ENCODE measurements at places on chromosomes 5 and 9.

GRCh38 chr5:76199336-76200318, 116.4 kb downstream of the SV2C start:
- DNase-seq = no peak

DNA sequence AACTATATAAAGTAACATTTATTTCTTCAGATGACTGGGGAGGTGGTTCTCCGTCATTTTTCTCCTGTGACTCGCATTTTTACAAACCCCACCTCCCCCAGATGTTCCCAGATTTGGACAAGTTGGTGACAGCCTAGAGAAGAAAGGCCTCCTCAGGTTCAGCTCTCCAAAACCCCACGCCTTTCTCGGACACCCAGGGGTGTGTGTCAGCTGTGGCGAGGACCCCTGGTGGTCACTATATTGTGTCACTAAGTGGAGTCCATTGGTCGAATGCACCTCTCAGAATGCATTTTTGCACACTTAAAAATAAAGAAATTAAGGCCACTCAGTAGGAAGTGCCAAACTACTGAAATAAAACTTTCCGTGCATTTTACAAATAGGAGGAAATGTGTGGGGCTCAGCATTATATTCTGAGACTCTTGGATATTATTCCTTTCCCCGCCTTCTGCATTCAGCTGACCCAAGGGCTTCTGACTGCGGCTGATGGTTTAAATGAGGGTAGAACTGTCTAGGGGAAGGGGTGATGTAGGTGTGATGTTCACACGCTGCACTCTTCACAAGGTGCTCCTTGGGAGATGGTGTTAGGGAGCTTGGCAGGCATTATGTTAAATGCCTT, 47.6 kb downstream of the ACO1 start:
- DNase-seq = peak; percentile 20

DNA sequence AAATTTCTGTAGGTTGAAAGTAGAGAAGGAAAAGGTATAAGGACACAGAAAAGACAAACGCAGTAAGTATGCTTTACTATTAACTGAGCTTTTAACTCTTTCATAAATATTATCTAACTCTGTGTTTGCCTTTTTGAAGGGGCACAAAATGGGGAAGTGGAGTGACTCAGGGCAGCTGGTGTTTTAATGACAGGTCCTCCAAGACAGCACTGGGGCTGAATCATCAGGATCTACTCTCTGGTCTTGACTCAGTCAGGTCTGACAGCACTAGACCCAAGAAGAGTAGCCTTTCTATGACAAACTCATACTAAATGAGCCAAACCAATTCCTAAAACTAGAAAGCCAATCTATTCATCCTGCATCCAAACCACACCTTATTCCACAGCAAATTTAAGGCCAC, 102.2 kb downstream of the APTX start:
- no peak for DNase-seq

DNA sequence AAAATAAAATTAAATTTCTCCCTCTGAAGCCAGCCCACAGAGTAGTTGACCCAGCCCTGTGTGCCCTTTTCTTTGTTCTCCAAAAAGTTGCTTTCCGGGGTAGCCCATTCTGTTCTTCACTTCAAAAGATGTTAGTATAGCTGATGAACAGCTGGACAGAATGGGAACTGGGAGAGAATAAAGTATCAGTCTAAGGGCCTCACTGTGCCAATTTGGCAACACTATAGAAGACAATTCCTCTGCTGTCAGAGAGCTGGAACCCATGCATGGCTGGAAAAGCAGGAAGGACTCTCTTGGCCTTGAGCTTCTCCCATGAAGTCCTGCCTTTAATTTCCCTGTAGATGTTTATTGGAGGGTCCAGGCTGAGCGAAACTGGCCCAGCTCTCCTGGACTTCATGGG, 11.0 kb upstream of the TNFSF8 start:
- no peak for DNase-seq

DNA sequence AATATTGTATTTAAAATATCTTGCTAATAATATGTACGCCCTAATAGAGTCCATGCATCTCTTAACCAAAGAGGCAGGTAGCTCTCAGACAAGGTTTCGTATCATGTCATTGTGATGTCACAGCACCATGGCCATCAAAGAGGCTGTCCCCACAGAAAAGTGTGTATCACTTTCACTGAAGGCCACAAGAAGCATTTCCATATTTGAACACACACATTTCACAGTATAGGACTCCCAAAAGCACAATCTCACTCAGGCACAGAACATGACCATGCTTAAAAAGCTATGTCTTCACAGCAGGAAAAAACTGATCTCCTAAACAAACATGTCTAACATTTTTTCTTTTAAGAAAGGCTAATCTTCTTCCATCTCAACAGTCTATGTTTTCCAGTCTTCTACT, 133.8 kb downstream of the DENND1A start:
- DNase-seq = no peak

DNA sequence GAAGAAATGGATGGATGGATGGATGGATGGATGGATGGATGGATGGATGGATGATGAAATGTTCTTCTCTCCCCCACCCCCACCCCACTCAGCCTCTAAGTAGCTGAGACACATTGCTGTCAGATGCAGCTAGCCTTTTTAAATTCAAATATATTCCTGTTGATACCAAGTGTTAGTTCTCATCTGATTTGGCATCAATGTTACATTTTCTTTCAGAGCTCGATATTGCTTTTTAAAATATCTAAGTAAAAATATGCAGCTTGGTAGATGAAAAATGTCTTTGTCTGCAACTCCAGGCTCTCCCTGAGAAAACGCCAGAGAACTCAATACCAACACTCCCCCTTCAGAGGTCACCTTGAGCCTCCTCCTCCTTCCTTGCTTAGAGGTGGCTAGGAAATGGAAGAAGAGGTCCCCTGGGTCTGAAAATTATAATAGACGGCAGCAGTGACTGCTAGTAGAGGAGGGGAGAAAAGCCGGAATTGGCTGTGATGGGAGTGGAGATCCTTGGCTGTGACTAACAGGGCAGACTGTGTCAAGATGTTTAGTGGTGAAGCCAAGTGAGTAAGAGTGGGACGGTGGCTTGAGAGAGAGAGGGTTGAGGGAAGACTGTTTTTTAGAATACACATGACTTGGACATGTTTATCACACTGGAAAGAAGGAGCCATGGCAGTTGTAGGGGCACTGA, 156.0 kb downstream of the ZNF462 start:
- no peak for DNase-seq

- no peak for DNase-seq
Measured at GRCh38 chr5:168776070-168776469, 196.9 kb upstream of the PANK3 start.

- no peak for DNase-seq
Measured at GRCh38 chr5:111347021-111347420, 122.8 kb downstream of the CAMK4 start.

DNA sequence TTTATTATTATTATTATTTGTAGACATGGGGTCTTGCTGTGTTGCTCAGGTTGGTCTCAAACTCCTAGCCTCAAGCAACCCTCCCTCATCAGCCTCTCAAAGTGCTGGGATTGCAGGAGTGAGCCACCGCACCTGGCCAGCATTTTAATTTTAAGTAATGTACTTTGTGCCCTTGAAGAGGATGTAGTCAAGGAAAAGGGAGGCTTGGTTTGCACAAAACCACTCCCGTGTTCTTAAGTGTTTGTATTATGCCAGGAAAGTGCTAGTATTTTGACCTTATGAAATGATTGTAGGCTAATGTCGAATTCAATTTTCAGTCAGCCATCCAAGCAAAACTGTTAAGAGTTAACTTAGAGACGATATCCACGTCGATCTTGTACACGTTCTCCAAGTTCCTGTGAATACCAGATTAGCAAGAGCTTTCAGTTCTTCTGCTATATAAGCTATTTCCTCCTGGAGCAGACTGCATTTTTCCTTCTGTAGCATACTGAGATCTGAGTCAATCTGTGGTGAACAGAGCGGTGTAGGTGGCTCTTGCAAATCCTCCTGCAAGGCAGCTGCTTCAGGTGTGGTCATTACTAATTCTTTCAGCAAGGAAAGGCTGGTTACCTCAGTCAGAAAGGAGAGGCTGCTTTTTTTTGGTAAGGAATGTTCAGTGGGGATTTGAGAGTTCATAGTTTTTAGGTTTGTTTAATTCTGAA, 23.7 kb downstream of the CCDC171 start:
- DNase-seq = no peak

DNA sequence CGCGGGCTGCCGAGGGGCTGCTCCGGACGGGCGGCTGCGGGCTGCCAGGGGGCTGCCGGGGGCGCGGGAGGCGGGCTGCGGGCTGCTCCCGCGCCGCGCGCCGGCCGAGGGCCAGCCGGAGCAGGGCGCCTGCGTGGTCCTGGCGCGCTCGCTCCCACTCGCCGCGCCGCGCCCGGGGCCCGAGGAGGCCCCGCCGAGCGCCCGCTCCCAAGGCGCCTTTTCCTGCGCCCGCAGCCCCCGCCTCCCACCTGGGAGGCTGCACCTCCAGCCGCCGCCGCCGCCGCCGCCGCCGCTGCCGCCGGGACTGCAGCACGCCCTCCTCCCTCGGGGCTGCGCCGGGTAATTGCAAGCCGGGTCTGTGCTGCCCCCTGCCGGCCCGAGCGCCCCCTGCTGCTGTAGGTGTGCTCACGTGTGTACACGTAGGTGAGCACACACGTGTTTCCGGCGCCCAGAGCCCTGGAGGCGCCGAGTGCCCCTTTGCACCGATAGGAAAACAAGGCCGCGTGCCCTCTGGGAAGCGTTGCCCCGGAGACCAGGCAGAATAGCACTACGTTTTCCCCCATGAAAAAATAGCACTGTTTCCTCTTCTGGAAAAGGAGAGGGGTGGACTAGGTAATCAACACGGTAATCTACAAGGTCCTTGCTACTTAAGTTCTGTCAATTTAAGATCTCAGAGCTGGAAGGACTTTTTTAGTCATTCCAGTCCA, at the start of gene EPB41L4B:
TSS of gene EPB41L4B (minus strand) at position 318 of the 707 bp plus-strand sequence. CDS start 613 bp downstream, outside the sequence.
- peak; percentile 70 for DNase-seq

DNA sequence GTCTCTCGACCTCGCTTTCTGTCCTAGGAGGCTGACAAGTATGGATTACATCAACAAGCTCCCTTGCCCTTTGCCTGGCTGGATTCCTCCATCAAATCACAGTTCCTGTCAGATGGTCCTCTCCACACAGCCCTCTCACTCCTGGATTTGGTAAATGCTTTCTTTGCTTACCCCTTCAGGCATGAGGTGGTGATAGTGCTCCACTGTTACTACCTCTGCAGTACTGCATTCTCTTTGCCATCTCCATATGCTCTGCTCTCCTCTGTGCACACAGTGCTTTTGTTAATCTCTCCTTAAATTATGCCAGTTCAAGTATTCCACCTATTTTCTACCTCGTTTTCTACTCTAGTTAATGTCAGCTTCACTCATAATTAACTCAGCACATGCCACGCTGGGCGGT, 279.2 kb downstream of the DMAC1 start:
- no peak for DNase-seq

DNA sequence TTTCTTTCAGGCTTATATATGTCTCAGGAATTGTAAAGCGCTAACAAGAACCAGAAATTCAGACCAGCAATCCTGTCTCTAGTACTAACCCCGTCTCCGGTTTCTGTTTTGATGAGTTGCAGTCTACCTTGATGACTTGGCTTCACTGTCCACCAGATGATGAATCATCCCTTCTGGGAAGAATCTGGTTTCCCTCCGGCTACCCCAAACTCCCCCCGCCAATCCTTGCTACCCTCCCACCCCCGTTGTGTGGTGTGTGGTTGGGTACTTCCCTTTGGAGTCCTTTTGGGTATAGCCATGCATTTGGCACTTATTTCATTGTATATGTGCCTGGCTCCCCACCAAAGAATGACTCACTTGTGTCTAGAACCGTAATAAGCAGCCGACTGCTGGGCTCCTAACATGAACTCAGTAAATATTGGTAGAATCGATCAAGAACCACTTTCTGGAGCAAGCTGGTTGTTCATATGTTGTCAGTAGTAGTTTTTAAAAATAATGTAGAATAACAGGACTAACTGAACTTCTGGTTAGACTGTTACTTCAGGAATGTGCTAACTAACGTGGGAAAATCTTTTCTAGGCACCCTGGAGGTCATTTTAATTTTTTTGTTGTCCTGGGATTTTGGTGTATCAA, 8.3 kb upstream of the TGFBI start:
- DNase-seq = no peak

- no peak for DNase-seq
Measured at GRCh38 chr5:93883459-93883858, 142.1 kb upstream of the POU5F2 start.

DNA sequence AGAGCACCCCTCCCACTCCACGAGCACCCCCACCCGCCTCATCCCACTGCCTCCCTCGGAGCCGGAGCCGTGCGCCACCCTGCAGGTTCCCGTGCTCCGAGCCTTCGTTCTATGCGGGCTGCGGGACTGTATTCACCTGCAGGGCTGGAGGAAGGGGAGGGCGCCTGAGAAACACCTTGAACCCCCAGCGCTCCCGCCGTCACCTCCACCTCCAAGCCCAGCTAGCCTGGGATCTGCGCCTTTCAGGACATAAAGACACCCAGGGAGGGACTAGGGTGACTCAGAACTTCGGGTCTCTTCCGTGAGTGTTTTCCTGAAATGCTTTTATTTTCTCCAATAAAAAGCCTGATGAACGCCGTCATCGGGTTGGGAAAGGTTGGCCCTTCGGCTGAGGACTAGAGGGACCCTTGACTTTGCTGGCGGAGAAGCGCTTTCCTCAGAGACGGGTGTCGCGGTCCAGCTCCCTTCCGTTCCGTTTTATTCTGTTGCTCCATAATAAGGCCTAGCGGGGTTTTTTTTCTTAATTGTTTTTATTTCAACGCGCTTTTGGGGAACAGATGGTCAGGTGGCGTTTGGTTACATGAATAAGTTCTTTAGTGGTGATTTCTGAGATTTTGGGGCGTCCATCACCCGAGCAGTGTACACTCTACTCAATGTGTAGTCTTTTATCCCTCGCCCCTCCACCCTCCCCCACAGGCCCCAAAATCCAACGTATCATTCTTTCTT, 4.6 kb downstream of the TLX3 start:
- DNase-seq = no peak

DNA sequence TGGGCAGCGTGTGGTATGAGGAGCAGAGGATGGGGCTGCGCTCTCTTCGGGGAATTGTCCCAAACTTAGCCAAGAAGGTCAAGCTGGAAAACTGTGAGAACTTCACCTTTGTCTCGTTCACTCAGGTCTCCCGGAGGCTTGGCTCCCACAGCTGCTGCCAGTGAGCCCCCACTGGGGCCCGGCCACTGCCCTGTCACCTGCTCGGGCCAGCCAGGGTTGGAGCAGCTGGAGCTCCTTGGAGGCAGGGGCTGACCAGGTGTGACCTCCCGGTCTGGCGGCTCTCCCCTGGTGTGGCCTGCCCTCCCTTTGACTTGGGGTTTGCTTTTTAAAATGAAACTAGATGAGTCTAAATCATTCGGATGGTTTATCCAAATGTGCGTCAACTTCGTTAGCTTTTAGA, 58.0 kb downstream of the INIP start:
- DNase-seq = no peak

DNA sequence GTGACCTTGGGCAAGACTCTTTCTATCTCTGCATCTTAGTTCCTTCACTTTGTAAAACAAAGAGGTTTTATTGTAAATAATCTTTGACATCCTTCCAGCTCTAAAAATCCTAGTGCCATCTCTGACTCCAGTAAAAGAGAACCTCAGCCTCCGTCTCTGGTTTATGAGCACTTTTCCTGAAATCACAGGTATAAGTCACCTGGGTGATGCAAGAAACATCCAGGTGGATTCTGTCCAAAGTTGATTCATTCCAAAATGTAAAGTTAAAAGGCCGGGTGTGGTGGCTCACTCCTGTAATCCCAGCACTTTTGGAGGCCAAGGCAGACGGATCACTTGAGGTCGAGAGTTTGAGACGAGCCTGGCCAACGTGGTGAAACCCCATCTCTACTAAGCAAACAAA, 21.1 kb upstream of the UBAP2 start:
- DNase-seq = no peak

Data from T-helper 9 cell (primary cell).